ENCODE measurements at places on chromosomes 5 and 9. TPM values are rescaled to one million over a fixed set of nuclear protein-coding genes. Genes with fewer than 3 reads are reported as not detected.

DNA sequence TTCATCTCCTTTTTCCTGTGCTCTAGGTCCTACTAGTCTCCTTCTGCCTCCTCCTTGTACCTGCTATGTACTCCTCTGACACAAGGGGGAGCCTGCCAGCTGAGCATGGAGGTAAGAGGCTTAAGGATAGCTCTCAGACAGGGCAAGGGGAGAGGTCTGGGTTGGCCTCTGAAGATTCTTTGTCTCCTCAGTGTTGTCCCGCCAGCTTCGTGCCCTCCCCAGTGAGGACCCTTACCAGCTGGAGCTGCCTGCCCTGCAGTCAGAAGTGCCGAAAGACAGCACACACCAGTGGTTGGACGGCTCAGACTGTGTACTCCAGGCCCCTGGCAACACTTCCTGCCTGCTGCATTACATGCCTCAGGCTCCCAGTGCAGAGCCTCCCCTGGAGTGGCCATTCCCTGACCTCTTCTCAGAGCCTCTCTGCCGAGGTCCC is 3.8 kb downstream of the CREB3 start:
- DNase-seq, result peak; percentile 68

- no peak for DNase-seq
Observed at GRCh38 chr9:108331596-108331995, 524.2 kb downstream of the ACTL7B start.

Gene NR2F1-AS1
- total RNA-seq, result 29.2 TPM

DNA sequence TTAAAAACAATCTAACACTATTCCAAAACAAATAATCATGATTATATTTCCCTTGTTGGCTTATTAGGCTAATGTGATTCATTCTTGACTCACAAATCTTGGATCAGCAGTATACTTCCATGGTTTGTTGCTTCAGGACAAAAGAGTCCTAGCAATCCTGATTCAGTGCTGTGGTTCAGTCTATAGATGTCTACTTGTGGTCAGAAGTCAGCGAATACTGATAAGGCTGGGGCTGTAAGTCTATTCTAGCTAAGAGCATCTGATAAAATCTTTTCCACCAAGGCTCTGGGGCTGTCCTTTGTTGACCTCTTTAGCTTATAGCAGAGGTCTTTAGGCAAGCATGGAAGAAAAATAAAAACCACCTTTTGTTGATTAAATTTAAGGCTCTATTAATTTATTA is 4.4 kb upstream of the SMIM3 start:
- DNase-seq, result peak; percentile 92

GRCh38 chr5:40578501-40579451 is 100.9 kb upstream of the PTGER4 start:
- peak; percentile 28 for DNase-seq

Gene WDR31
- total RNA-seq, result 0.39 TPM

DNA sequence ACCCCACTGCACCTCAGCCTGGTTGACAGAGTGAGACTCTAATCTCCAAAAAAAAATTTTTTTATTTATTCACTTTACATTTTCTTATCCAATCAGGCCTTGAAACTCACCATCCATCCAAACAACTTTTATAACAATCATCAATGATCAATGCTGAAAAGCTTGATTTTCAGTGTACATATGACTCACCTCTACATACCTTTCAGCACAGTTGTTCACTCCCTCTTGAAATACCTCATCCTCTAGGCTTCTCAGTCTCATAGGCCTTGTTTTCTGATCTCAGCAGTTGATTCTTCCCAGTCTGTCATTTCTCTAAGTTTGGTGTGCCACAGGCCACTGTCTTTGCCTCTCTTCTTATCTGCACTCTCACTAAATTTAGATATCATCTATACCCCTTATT is 36.2 kb downstream of the GRIN3A start:
- no peak for DNase-seq

DNA sequence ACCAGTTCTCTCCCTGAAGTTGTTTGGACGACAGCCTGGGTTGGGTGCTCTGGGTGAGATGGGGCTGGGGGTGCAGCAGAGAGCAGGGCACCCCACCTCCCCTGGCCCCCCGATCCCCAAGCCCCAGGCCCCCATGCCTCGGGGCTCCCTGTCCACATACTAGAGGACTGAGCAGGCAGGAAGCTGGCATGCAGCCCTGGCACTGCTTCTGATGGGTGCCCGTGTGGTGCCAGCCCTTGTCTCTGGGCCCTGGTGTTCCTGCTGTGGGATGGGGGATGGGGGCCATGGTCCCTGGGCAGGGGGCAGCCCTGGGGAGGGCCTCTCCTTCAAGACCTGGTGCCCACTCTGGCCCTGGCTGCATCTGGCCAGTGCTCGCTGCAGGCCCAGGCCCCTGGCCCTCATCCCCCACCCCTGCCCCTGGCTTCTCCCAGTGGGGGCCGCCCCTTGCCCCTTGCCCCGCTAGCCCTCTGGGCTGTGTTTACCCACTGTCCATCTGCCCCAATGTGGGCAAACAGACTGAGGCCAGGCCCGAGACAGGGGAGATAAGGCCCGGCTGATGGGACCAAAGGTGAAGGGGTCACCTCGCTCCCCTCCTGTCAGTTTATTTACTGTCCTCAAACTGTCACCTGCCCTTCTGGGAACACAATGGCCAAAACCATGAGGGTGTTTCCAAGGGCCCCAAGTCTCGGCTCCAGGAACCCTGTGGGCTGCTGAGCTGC is 67.3 kb upstream of the RXRA start:
- DNase-seq, result no peak

GRCh38 chr5:159038907-159039306 is 60.8 kb downstream of the EBF1 start:
- DNase-seq, result peak; percentile 65

- DNase-seq, result no peak
Observed at GRCh38 chr5:141717043-141717442, 35.0 kb upstream of the ARAP3 start.
